ENCODE measurements at places on chromosomes 1 and 21. TPM values are rescaled to one million over a fixed set of nuclear protein-coding genes. Genes with fewer than 3 reads are reported as not detected.

OR2L2 gene
- not detected for total RNA-seq

ANGPTL3 gene
- total RNA-seq = not detected

NMNAT2 gene
- 0.84 TPM for total RNA-seq

ATP1A2 gene
- total RNA-seq = 45.5 TPM

DNM3 gene
- total RNA-seq = 4.9 TPM

TFF3 gene
- 1.8 TPM for total RNA-seq

AKT3 gene
- total RNA-seq = 29.7 TPM

UBL4B gene
- total RNA-seq = 0.63 TPM

ZBTB48 gene
- 19.2 TPM for total RNA-seq

FCGR3A gene
- total RNA-seq = 44.3 TPM

IFI44 gene
- 16.2 TPM for total RNA-seq
